NCI-H2081 treated with DMSO at 0.1 percent for 48 hours (cell line): ENCODE measurements at places on chromosomes 7 and 10.

DNA sequence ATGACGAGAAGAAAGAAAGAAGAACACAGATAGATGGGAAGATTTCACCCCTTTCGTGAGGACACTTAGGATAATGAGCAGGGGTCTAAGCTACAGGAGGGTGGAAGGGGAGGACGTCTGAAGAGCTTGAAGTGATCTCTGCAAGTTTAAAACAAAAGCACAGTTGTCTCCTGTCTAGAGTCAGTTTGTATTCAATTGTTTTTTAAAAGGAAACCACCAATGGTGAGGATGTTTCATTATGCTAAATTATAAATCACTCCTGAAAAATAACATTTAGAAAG lies 85.9 kb downstream of the ADAM12 start:
- DNase-seq = no peak

DNA sequence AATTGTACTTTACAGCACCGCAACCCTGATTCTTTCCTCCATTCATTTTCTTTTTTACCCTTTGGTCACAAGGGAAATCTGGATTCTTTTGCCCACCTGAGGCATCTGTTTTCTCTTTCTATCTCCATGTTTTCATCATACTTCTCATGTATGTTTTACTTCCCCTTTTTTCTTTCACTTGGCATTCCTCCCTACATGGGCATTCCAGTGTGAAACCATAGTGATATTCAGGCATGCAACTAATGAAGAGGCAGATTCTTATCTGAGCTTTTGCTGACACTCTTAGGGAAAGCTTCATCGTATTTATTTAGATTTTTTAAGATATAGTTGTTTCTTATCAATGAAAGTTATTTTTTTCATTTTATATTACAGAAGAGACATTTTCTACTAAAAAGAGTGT lies 405.2 kb upstream of the TEX47 start:
- DNase-seq = no peak

DNA sequence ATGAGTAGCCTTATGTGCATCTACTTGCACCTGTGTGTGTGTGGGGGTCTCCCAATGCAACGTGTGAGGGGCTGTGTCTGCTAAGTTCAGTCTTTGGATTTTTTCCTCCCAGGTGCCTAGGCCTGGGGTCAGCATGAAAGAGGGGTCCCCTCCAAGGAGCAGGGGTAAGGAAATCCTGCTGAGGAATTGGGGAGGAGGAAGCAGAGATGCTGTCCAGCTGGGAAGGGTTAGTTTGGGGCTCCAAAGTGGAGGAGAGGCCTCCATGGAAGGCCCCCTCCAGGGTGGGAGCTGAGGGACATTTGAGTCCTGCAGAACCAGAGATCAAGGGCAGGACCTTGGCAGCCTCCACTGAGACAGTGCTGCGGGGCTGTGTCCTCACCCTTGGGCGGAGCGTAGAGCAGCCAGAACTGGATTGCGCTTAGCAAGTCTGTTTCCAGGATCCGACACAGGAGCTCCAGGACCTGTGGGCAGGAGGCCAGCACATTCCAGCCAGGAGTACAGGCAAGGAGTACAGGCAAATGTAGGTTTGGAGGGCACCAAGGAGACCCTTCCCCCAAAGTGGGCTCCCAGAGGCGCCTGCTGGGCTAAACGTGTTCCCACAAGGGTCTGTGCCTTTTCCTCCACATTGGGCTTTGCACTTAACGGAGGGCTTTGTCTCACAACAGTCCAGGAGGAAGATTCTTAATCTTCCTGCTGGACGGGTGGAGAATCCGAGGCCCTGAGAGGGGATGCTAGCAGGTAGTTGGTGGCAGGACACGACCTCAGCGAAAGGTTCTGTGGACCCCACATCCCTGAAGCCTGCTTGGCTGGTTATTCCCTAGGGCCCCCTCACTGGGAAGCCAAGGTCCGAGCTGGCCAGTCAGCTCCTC lies 10.1 kb downstream of the TBATA start:
- DNase-seq = no peak

DNA sequence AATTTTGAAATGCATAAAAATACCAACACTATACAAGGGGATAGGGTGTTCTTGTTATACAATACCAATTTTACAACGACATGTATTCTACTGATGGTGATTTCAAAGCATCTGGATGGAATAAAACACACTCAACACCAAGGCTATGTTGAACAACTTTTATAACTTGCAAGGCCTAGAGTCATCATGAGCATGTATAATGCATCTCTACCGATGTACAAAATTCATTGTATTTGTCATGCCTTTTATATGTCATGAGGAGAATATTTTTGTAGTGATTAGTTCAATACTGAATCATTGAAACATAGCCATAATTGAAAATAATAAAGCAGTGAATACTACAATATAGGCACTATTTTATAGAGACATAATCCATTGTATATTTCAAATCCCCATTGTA lies 160.2 kb downstream of the ETV1 start:
- no peak for DNase-seq

- DNase-seq = no peak
These were observed 36.5 kb downstream of the COL1A2 start for GRCh38 chr7:94431176-94431575.

- DNase-seq = no peak
These were observed 806.5 kb downstream of the PHTF2 start for GRCh38 chr7:78605119-78605518.

DNA sequence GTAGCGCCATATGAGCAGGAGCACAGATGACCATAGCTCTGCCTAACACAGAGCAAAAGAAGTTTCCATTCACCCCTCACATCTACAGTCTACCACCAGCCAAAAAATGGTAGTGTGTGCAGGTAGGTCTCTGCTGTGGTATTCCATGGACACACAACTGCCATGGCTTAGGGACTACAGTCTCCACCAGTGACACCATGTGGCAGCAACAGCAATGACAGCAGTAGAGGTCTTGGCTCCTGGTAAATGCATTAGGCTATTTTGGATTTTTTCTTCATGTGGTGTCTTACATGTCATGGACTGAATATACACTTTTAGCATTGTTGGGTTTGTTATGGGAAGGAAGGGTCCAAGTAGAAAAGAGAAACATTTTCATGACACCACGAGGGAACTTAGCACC lies 70.1 kb upstream of the CABCOCO1 start:
- no peak for DNase-seq

- DNase-seq = no peak
These were observed 77.9 kb downstream of the MAD1L1 start for GRCh38 chr7:2154831-2155230.

DNA sequence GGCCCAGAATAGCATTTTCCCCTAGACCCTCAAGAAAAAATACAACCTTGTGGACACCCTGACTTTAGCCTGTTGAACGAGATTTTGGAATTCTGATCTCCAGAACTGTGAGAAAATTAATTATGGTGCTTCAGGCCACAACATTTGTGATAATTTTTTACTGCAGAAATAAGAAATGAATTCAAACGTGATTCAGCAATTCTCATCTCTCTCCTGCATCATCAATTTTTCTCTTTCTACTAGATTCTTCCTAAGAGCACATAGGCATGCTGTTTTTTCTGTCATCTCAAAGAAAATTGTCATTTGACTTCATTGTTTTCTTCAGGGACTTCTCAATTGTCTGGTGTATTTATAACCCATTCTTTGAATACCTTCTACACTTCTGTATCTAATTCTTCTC lies 8.9 kb upstream of the AKR1C2 start:
- DNase-seq = no peak

GRCh38 chr10:102859911-102860310 lies 5.9 kb downstream of the BORCS7 start:
- DNase-seq = peak; percentile 8

DNA sequence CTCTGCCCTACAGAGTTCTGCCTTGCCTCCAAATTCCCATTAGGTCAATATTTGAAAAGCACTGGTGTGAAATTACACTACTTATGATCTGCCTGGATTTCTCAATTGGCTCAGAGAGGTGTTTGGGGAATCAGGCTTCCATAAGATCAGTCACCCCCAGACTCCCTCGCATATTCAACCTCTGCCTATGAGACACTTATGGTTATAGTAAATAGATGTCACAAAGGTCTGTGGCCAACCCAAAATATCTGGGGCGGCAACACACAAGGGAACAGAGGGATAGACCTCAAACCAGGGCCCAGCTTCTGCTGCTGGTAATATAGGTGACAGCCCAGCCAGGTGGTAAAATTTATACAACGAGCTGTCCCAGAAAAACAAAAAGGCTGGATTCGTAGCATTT lies 376.7 kb upstream of the ZMIZ1 start:
- no peak for DNase-seq

DNA sequence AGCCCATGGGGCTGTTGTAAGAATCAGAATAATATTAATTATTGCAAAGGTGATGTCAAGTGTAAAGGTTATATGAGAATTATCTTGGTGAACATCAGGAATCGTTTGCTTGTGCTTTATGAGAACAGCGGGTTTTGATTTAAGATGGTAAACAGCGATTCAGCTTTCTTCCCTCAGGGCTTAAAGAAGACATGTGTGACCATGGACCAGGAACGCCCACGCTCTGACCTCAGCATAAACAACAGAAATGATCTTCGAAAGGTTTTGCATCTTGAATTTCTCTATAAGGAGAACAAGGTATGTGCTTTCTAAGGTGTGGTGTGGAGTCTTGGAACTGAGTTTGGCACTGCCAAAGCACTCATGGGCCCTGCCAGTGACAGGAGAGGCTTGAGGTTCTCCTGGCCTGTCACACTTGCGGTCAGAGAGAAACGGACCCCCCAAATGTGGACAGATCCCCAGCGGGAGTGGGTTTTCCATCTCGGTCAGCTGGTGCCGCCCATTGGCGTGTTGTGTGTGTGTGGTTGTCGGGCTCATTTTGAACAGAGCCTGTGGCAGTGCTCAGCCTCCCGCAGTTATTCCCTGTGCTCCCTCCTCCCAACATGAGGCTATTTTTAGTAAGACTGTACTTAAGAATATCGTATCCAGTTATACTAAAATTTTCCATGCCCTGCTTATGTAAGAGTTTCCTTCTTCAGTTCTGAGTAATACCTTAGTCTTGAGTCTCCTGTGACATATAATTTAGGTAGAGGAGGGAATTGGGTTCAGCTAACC lies 7.2 kb downstream of the MINDY4 start:
- DNase-seq = no peak

GRCh38 chr7:38756521-38756920 lies 125.3 kb upstream of the AMPH start:
- DNase-seq = no peak

- DNase-seq = no peak
These were observed 10.2 kb upstream of the ST8SIA6 start for GRCh38 chr10:17464545-17464944.

GRCh38 chr7:24722386-24723177 lies 34.7 kb downstream of the GSDME start:
- DNase-seq = no peak

DNA sequence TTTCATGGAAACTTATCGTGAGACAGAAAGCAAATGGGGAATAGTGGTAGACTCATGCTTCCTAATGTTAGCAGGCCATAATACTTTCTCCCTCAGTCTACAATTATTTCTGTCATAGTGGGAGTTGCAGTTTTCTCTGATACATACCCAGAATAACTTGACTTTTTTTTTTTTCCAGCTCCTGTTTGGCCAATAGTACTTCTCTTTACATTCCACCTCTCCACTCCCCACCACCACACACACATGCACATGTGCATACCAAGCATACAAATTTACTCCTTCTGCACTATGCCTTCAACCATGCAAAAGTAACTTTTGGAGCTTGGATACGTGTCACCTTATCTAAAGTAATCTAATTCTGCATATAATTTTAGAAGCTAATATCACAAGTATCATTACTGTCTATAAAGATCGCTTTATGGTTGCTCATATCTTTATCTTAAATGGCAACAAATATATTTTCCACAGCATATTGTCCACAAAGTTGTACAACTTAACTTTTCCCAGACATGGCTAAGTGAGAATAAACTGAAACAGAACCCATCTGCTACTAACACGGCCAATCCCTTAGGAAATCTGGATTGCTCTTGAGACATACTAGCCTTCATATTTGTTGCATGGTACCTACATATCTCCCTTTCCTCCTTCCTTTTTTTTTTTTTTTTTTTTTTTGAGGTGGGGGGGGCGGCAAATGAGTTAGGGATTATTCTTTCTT lies 49.0 kb downstream of the TES start:
- no peak for DNase-seq

DNA sequence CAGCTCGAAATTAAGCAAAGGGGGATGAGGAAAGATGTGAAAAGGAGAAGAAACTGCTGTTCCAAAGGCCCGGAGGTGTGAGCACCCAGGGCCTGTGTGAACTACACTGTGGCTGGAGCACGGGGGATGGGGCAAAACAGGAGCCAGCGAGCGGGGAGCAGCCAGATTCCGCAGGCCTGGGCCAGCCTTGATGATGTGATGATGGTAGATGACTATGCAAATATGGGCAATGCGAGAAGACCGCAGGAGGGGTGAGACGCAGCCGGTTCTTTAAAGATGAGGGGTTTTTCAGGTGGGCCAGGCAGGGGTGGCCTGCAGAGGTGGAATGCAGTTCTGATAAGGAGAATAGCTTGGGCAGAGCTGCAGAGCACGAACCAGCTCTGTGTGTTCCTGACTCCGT lies 61.5 kb downstream of the LANCL2 start:
- no peak for DNase-seq

DNA sequence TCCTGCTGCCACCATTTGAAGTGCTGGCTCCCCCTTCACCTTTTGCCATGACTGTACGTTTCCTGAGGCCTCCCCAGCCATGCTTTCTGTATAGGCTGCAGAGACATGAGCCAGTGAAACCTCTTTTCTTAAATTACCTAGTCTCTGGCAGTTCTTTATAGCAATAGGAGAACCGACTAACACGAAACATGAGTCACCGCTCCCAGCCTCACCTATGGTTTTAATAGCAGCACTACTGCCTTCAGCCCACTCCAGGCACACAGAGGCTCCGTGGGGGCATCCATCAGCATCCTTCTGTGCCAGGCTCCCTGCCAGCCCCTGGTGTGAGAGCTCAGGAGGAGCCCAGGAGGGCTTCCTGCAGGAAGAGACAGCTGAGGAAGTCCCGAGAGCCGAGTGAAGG lies 5.5 kb upstream of the ZNF316 start:
- DNase-seq = no peak

- no peak for DNase-seq
These were observed 43.3 kb upstream of the ELFN1 start for GRCh38 chr7:1626769-1627168.

- no peak for DNase-seq
These were observed 588.2 kb upstream of the KCND2 start for GRCh38 chr7:119684763-119685162.

- no peak for DNase-seq
These were observed 123.4 kb downstream of the MYO3A start for GRCh38 chr10:26057466-26057865.

DNA sequence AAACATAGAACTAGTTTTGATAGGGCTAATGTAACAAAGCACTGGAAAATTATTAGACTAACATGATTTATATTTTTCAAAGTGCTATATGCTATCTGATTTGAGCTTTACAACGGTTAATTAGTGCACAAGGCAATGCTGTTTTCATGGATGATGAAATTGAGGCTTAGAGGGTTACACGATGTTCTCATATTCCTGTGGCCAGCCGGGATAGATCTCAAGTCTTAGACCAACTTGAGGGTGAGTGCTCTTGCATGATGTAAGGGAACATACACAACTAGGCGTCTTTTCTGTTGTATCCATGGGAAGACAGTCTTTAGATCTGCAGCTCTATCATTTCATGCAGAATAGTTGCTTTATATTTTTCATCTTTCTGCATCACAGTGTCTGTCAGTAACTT lies 4.1 kb downstream of the PRPF18 start:
- no peak for DNase-seq

GRCh38 chr10:131730771-131731497 lies 169.9 kb upstream of the PPP2R2D start:
- no peak for DNase-seq

- no peak for DNase-seq
These were observed 5.2 kb upstream of the POT1 start for GRCh38 chr7:124934841-124935240.
